ENCODE measurements at places on chromosomes 3 and 15.

GRCh38 chr15:70753101-70753829 lies 10.1 kb downstream of the UACA start:
- no peak for DNase-seq

DNA sequence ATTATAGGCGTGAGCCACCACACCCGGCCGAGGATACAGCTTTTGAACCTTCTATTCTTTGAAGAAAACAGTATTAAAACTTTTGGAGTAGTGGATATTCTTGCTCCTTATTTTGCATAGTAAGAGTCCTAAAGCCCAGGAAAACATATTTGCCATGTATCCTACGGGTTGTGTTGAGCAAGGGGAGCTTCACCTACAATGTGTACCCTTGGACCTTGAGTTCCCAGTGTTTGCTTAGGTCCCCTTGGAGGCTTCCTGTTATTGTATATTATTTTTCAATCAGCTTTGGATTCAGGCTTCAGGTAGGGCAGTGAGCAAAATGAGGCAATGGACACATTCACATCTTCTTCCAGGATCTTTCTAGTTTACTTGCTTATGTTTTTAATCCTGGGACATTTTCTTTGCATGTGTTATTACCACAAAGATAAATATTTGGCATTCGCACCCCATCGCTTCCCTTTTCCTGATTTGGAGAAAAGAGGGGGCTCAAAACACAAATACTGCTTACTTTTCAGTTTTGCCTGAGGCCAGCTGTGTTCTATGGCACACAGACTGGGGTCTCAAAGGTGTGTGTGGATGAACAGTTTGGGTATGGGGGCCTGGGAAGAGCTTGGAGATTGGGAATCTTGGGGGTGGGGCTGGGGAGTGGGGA lies 88.7 kb downstream of the FNDC3B start:
- no peak for DNase-seq

DNA sequence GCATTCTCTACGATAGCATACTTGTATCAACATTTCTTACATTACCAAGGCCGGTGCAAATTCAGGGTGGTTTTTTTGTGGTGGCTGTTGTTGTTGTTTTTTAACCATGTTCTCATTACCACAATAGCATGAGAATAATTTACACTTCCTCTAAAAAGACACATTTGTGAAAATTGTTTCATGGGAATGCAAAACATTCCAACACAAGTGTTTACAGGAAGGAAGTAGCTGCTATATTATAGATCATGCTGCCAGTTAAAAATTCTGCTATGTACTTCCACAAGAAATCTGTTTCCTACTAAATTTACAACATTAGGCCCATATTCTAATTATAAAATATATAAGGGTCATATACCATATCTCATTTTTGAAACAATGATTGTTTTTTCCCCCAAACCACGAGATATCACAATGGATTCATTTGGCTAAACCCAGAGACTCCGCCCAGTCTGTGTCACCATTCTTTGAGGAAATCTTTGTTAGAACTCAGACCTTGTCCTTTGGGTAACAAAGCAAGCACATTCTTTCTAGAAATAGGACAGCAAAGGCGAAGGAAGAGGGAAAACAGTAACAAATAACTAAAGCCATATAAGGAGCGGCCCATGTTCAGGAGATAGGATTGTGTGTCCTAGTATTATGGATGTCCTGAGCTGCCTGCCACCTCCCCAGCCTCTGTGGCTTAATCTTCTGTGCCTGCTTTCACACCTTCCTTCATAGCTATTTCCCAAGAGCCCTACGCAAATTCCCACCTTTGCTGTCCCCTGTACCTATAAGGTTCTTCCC lies 60.1 kb downstream of the UACA start:
- no peak for DNase-seq

- DNase-seq: no peak
These were observed 339.7 kb downstream of the SATB1 start for GRCh38 chr3:18085429-18085828.

DNA sequence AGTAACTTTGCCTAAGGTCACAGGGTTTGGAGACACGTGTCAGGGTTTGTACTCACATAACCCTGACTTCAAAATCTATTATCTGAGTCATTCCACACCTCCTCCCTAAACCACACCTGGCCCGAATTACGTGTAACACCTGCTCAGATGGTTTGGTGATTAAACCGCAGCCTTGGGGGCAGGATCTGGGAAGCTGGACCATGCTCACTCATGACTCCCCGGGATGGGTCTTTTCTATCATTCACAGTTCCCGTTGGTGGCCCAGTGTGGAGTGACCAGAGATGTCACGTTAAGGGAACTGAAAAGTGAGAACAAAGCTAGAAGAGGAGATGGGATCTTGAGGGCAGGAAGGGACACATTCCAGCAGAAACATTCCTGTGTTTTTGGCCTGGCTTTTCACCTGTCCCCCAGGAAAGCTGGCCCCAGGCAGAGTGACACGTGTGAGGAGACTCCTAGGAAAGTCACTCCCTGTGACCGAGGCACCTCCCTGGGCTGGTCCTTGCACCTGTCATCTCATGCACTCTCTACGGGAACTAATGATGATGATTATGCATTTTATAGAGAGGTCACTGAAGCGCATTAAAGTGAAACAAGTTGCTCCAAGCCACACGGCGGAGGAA lies 75.4 kb upstream of the POMGNT2 start:
- DNase-seq: no peak

DNA sequence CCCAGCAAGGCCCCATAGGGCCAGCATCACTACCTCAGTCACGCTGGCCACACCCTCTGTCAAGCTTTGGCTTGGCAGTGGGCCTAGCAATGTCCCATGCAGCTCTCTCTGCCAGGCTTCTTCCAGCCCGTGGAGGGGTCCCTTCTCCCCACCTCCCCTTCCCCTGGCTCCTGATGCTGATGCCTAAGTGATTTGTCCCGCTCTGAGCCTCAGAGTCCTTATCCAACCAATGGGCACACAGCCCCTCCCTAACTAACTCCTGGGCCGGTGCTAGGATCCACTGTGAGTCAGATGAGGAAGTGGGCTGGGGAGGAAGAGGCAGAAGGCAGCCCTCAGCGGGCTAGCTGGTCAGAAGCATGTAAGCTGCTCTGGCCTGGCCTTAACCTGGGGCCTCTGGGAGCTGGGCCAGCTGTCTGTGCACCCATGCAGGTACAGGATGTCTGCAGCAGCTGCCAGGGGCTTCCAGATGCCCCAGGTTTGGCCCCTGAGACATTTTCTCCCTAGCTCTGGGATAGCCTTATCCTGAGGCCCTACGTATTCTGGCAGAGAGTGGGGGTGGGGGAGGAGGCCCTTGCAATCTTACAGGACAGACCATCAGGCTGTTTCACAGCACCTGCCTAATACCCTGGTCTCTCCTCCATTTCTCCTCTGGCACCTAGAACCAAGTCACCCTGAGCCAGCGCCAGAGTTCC lies 740 bp upstream of the ZBTB47 start:
- DNase-seq: peak; percentile 50

- no peak for DNase-seq
These were observed 35.7 kb upstream of the SPSB4 start for GRCh38 chr3:141015481-141015880.

DNA sequence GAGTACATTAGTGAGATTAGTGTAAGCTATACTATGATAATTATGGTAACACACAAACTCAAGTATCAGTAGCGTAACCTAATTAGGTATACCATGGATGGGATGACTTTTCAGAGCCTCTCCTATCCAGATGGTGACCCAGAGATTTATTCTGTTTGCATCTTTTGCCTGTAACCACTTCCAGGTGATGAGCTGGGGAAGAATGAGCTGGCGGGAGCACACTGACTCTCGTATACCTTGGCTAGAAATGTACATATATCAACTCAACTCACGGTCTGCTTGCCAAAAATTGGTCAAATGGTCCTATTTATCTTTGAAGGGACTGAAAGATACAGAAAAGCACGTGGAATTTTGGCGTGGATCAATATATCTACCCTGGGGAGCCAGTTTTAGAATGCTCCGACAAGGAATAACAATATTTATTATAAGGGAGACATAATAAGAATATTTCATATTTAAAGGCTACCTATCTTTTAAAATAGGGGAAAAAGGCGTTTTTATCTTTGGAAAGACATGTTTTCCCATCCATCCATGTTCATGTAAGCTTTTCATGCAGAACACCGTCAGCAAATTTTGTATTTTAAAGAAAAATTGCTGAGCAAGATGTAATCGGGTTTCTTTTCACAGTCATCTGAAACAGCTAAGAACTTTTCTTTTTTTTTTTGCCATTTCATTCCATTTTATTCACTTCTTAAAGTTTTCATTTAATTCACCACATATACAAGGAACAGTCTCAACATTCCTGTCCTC lies 502.6 kb upstream of the CBLB start:
- no peak for DNase-seq
